Activated CD4-positive, alpha-beta T cell treated with anti-CD3 and anti-CD28 coated beads for 36 hours (primary cell): ENCODE measurements at places on chromosomes 5 and 9. TPM values are rescaled to one million over a fixed set of nuclear protein-coding genes. Genes with fewer than 3 reads are reported as not detected.
A peak's percentile ranks its signal among the peaks of the same experiment; 100 is the strongest.

- DNase-seq, result no peak
Observed at GRCh38 chr9:14452539-14452938, 138.6 kb upstream of the NFIB start.

DNA sequence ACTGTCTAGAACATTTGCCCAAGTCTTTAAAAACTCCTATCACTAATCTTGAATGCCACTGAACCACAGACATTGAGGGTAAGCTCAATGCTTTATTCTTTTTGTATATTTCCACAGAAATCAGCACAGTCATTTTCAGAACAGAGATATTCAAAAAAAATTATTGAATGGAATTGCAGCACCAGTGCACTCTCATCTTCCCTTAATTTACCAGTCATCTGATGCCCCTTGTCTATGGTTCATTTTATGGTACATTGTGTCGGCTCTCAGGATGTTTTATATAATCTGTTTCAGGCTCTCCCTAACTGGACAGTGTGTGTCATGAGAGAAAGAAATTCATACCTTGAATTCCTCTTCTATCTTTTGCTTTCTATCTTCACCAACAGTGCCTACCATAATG lies 158.4 kb upstream of the NR4A3 start:
- DNase-seq, result no peak

DNA sequence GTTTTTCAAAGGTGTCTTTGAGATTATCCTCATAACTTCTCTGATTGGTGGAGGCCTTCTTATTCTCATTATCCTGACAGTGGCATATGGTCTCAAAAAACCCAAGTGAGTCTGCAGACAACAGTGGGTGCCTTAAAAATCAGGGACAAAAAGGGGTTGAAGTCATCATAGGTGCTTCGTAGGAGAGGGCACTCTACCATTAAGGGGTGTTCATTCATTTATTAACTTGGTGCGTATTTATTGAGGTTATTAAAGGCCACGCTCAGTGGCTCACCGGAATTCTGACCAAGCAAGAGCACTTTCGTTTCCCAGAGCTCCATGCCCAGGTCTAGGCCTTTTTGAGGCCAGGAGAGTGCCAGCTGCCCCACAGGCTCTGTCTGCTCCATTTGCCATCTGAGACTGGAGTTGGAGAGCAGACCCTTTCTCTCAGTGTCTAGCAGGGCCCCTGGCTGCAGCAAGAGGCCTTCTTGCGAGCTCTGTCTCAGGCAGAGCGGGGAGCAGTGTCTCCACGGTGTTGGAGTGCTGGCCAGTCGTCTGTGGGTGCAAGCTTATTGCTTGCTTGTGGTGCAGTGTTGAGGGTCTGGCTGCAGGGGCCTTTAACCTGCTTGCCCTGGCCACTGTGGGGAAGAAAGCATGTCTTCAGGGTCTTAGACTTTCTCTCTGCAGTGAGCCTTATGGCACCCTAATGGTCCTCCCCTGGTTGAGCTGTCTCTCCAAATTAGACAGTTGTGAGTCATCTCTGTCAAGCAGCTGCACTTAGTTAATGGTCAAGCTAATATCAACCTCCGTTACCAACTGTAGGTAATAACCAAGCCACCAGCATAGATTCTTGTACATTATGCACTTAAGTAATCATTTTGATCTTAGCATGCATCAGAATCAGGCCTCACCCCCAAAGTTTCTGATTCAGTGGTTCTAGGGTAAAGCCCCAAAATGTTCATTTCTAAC lies 62.6 kb downstream of the IL31RA start:
- DNase-seq, result no peak

DNA sequence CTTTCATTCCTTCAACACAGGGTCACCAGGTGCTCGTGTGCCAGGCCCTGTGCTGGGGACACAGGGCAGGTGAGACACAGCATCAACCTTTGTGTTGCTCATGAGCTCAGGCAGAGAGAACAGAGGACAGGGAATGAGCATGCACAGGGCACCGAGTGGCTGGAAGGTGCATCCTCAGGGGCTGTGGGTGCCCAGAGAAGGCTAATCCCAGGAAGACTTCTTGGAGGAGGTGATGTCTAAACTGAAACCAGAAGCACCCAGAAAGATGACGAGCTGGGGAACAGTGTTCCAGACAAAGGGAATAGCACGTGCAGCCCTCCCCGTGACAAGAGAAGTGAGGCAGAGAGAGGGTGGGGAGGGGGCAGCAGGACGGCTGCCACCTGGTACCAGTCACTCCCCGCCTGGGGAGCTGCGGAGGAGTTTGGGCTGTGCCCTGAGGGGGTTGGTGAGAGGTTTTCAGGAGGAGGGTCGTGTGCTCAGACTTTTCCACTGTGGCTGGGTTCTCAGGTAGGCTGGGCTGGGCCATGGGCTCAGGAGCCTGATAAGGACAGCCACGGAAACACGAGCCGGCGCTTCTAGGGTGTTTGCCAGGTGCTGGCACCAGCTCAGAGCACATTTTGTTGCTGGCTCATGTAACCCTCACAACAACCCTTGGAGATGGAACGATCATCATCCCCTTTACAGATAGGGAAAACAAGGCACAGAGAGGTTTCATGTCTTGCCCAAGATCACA lies 46.0 kb downstream of the HMCN2 start:
- DNase-seq, result no peak

DNA sequence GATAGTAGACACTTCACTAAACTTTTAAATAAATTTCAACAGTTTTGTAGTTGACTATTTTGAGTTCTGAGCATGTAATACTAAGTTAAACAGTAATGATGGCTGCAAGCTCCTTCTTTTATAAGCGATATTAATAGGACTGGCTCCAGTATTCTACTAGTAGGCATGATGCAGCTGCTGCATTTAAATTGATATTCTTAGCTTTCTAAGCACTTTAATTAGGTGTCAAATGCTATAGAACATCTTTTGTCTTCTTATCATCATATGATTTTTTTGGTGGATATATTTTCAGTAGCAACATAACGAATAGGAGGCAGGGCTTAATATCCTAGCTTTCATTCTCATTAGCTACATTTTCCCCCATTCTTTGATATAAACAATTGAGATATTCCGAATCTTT lies 141.1 kb downstream of the FBXO4 start:
- no peak for DNase-seq

DNA sequence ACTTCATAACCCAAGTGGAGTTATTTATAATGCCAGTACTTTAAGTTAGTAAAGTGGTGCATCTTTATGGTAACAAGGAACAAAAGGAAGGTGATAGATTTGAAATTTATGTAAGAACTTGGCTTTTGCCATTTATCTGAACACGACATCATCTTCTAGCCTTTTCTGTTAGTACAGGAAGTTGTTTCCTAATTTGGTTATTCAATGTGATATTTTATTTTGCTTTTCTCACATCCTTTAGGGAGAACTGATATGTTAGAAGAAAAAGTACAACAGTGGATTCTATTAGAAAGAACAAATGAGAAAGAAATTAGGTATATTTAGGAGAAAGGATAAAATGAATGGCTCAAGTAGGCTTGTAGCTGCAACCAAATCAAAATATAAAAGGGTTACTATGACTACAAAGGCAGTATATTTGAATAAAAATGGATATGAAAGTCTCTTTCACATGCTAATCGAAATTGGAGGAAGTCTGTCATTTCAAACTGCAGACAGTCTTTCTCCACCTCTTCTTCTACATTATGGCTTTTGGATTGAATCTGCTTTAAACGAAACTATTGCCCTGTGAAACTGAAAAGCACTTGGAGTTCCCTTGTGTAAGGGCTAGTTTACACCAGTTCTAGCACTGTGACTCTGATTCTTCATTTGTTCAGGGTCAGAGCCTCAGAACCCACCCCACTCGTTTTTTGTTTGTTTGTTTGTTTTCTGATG lies 18.5 kb upstream of the SLC24A2 start:
- DNase-seq, result no peak

DNA sequence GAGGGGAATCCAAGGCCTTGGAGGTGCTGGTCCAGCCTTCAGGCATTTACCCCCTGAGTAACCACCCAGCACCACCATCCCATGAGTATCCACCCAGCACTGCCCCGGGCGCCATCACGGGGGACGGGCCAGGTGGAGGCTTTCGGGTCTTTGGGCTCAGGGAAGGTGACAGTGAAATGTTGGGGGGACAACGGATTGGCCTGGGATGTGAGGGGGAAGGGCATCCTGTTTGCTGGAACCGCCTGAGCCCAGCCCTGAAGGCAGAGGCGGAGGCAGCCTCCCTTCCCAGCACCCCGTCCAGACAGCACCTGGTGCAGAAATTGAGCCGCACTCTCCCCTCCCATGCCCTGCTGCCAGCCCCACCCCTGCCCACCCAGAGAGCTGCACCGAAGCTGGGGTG lies 17.0 kb downstream of the ASS1 start:
- no peak for DNase-seq

DNA sequence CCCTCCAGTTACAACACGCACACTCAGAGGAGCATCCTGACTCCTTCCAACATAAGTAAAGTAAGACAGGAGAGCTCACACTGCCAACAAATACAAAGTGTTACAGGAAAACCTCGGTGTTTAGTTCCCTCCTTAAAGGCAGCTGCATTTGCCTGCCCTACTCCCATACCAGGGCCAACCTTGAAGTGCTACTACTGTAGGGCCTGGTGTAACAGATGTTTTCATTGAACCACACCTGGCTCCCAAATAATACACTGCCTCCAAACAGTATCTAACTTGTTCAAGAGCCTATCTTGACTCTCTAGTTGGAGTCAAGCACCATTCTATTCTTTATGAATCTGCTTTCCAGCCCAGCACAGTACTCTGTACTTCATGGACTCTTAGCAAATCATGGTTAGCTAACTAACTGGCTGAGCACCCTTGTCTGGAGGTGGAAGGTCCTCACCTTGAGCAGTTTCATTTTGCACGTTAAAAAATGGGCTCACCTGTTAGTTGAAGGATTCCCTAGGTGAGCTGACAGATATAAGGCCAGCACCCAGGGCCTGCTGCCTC lies 34.6 kb downstream of the TTC39B start:
- no peak for DNase-seq

- no peak for DNase-seq
Observed at GRCh38 chr5:58970766-58971165, 387.9 kb downstream of the RAB3C start.

- DNase-seq, result no peak
Observed at GRCh38 chr9:135994501-135995192, 33.5 kb upstream of the UBAC1 start.

GRCh38 chr5:124736082-124736804 lies 10.2 kb downstream of the ZNF608 start:
- no peak for DNase-seq

- DNase-seq, result no peak
Observed at GRCh38 chr9:73077625-73078030, 74.0 kb upstream of the ANXA1 start.

- DNase-seq, result no peak
Observed at GRCh38 chr5:126516852-126517251, 78.2 kb downstream of the ALDH7A1 start.

DNA sequence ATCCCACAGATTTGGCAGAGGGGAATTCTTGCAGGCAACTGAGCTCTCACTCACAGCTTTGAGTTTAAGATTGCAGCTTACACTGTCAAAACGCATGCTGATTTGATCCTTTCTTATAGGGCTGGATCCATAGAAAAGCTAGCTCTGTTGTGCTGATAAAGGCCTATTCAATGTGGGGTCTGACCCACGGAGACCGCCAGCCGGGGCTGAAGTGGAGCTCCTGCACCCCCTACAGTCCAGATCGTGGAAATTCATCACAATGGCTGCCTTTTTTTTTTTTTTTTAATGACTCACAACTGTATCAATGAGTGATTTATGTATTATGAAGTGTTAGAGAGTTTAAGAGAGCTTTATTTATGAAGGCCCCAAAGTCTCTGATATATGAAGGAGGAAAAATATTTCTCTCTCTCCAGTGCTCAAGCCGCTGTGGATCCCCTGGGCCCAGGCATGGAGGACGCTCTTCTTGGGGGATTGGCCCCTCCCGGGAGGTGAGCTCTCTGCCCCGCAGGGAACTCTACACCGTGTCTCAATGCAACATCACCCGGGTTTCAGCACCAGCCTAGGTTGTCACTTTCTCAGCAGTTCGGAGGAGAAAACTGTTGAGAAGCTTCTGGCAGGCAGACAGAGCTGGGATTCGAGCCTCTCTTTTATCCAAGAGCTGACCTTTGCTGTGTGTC lies 700.2 kb downstream of the IRX1 start:
- DNase-seq, result peak; percentile 13

DNA sequence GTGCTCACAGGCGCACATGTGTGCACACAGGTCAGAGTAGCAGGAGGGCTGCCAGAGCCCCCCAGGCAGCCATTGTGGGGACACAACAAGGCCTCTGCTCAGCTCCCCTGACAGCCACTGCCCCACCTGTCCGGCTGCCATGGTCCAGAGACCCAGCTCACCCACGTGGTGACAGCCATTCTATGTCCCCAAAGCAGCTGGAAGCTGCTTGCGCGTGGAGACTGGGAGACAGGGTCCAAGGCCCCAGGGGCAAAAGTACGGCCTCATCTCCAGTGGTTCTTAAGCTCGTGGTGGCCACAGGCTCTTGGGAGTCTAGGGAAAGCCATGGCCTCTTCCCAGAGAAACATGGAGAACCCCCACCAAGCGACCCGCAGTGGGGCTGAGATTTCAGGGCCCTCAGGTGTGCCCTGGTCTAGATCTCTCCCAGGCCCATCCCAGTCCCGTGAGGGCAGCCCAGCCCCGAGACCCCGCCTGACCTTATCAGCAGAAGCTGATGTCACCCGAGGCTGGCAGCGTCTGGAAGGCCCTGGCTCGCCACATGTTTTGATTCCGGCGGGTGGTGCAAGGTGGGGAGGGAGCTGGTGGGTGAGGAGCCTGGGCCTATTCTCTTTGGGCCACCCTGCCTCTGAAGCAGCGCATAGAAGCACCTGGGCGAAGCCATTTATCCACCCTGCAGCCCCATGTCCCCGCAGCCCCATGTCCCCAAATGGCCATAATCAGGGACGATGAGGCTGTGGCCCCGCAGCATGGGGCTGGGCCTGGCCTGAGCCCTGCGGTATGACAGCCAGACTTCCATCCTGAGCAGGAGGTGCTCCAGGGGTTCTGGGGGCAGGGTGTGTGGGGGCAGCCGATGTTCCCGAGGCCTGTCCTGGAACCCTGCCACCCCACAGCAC lies 31.7 kb downstream of the GLT6D1 start:
- no peak for DNase-seq

GRCh38 chr5:135996611-135997010 lies 32.2 kb upstream of the TGFBI start:
- DNase-seq, result no peak

DNA sequence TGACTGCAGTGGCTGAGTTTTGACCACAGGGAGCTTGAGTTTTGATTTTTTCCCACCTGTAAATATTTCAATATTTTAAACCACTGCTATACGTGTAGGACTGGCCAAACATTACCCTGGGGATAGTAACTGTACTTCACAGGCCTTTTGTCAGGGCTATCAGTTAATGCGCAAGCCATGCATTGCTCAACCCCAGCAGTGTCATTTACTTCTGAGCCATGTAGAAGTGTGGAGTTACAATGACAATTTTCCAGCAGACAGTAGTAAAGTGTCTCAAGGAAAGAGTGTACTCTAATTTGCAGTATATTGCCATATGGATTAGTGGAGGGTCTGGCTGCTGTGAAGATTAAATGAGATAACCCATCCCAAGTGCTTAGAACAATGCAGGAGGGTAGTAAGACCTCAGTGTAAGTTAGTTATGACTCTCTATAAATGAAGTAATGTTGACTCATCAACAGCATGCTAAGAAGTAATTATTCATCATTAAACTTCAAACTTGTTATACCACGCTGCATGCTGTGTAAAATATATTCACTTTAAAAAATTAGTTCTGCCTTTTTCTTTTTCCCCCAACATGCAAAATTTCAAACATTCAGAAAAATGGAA lies 489.2 kb downstream of the KDM4C start:
- DNase-seq, result no peak

SLC25A48 gene
- not detected for total RNA-seq

SUSD3 gene
- 51.4 TPM for total RNA-seq

RASGEF1C gene
- total RNA-seq, result not detected

BRD3 gene
- 39.2 TPM for total RNA-seq

PITX1 gene
- total RNA-seq, result 0.18 TPM

GLDC gene
- 1.8 TPM for total RNA-seq
